Stimulated activated CD4-positive, alpha-beta T cell treated with anti-CD3 and anti-CD28 coated beads, Interleukin-2, amount 100 ng/mL, for 48 hours (primary cell): ENCODE measurements at places on chromosomes 7 and 10.

- DNase-seq = no peak
Measured at GRCh38 chr7:37107047-37107750, 341.5 kb downstream of the ELMO1 start.

- DNase-seq = no peak
Measured at GRCh38 chr7:44541876-44542610, 913 bp upstream of the NPC1L1 start.

- DNase-seq = no peak
Measured at GRCh38 chr10:100348389-100348927, 1.4 kb downstream of the SCD start.

GRCh38 chr7:157984423-157985163, 603.0 kb downstream of the PTPRN2 start:
- no peak for DNase-seq

GRCh38 chr10:64503429-64503828, 982.2 kb downstream of the REEP3 start:
- no peak for DNase-seq

GRCh38 chr10:5620223-5620721, 46.1 kb downstream of the ASB13 start:
- no peak for DNase-seq

- DNase-seq = no peak
Measured at GRCh38 chr10:90326498-90327267, 531.2 kb downstream of the HTR7 start.

DNA sequence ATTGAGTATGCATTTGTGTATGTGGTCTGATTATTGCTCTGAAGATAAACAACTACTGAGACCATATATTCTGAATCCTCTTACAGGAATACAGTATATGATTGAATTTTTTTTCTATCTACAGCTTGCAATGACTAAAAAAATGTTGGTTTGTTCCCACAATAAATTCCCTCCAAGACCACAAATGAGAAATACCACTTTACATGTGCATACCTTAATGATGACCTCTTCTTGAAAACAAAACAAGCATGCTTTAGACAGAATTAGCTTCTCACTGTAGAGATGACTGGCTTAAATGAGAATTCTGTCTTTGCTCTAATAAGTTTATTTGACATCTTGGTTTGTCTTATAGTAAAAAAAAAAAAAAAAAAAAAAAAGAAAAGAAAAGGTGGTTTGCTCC, 241.5 kb downstream of the PCDH15 start:
- no peak for DNase-seq

DNA sequence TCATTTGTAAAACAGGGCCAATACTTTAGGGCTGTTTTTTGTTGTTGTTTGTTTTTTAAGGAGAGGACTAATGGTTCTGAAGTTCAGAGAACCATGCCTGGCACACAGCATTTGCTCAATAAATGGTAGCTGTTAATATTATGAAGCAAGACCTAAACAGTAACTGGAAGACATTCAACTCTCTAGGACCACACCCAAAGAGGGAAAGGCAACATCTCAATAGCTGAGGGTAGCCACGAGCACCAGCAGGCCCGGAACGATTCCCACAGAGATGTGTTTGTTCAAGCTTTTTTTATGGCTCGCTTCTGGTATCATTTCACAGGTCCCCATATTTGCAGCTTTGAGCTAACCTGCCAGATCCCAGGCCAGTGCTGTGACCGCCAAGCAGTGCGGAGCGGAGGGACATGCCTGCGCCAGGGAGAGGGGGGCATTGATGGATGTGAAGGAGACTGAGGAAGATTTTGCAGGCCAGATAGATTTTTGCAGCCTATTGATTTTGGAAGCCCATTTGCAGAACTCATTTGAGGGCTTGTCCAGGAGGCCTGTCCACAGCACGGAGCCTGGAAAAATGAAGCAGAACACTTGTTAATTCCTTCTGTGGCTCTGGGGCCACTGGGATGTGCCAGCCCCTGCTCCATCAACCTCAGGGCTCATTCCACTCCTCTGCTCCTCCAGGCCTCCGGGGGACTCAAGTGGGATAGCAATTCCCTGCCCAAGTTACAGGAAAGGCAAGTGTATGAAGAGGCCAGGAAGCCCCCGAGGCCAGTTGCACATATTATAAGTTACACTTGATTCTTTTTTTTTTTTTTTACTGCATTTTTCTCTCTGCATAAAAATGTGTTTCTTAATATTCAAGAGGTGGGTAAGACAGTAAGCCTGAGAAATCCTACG, 57.3 kb upstream of the FGFR2 start:
- DNase-seq = no peak
